ENCODE measurements at places on chromosomes 2 and 18.

DNA sequence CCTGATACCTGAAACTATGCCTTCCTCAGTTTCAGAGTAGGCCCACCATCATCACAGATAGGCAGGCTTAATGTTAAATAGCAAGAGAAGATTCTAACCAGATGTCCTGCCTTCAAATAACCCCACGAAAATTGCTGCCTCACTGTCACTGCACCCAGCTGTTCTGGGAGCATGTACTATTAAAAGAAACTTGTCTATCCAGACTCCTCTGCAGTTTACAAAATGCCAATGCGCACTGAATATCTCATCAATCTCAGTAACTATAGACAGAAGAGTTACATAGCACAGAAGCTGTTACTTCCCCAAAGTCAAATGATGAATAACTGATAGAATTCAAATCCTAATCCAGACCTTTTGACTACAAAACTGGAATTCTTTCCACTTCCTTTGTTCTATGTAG is 43.9 kb downstream of the WDR75 start:
- DNase-seq = no peak

- DNase-seq = no peak
These were observed 11.4 kb upstream of the FABP1 start for GRCh38 chr2:88139203-88139702.

- DNase-seq = no peak
These were observed 142.9 kb upstream of the NXPH2 start for GRCh38 chr2:138922973-138923563.

- DNase-seq = peak; percentile 1
These were observed 43.6 kb upstream of the IHH start for GRCh38 chr2:219104107-219105035.

DNA sequence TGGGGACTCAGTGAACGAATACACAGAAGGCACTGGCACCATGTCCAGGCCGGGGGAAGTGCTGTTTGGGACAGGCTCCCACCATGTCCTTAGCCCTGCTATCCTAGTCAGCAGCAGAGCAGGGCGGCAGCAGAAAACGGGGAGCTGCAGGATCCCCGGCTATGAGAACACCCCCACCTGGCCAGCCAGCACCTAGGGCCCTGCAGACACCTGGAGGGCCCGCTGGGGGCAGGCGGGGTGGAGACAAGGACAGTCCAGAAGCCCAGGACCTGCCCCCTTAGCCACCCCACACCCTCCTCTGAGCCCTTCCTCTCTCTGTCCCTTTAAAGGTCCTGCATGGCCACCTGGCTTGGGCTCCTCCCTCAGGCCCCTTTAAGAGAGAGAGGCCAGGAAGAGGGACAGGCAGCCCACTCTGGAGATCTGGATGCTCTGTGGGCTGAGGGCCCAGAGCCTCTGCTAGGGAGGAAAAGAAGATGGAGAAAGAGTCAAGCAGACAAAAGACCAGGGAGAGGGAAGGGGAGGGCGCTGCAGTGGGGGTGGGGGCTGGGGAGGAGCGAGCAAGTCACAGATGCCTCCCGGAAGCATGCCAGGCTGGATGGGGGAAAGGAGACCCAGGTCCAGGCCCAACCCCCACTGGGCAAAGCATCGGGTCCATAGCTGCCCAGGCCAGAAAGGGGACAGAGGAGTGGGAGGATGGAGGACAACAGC is 48.6 kb downstream of the BIN1 start:
- no peak for DNase-seq

GRCh38 chr2:8132879-8133278 is 549.0 kb upstream of the ID2 start:
- no peak for DNase-seq

DNA sequence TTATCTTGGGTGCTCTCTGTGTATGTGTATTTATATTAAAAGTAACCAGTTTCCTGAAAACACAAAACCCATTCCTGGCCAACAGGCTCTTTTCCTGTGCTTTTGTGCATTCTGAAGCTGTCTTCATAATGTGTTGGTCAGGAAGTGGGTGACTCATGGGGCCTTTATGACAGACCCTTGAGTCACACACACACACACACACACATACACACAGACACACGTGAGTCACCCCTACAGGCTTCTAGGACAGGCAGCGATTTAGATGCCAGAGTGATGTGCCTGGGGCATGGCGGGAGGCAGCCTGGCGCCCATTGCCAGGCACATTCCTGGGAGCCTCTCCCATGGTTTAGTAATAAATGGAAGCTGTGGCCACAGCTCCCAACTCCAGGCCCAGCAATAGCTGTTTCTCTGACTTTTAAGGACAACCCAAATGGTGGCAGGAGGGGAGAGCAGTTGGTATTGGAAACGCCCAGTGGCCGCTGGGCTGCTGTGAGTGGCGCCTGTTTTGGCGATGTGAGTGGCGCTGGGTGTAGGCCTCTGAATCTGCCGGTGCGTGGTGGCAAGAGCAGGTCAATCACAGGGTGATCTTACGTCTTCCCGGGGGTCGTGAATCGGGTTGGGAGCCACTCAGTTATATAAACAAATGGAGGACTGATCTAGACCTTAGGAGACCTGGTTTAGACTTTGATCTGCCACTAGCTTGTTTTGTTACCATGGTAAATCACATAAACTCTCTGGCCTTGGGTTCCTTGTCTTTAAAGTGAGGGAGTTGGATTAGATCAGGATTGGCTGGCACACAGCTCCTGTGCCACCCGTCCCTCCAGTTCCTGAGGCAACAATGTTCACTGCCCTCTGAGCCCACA is 150.7 kb upstream of the DLX2 start:
- peak; percentile 14 for DNase-seq

- no peak for DNase-seq
These were observed 400.5 kb upstream of the RAB12 start for GRCh38 chr18:8208716-8209115.

DNA sequence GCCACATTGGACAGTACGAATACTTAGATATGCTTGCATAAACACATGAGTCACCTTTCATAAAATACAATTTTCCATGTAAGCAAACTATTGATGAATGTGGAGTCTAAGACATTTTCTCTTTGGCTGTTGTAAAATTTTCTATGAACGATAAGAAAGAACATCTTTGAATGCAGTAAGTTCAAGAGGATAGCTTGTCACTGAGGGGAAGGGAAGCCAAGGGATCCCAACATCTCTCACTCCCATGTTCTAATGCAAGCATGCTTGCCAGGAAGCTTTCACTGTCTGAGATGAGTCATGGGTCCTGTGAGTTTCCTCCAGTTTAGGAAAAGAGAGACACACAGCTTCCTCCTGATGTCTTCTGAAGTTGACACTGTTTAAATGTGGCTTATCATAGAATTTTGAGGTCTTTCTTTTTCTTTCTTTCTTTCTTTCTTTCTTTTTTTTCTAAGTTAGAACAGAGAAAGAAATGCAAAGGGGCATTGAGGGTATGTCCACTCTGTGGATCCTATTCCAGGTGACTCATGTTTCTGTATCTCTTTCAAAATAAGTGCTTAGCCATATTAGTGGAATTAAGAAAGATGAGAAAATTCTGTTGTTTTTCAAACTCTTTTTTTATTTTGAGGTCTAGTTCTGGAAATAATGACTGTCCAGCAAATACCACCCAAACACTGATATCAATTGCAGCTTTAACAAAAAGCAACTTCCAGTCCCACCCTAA is 146.6 kb downstream of the RDH14 start:
- no peak for DNase-seq

- DNase-seq = no peak
These were observed 1.8 kb downstream of the RTKN start for GRCh38 chr2:74439803-74440377.

- no peak for DNase-seq
These were observed 51.4 kb downstream of the LBH start for GRCh38 chr2:30282721-30283120.

DNA sequence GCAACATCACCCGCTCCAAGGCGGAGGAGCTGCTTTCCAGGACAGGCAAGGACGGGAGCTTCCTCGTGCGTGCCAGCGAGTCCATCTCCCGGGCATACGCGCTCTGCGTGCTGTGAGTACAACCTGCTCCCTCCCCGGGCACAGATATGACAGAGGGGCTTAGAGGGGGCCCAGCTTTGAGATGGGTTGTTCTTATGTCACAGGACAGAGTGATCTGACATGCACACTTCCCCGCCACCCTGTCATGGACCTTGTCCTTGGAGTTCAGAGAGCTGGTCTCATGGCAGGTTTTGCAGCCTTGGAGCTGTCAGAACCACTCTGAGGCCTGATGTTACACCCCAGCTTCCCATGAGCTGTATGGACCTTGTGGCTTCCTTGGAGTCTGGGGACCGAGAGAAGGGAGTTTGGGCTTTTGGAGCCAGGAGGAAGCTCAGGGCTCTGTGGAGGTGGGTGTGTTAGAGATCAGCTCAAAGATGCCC is 398 bp downstream of the INPP5D start:
- no peak for DNase-seq

- no peak for DNase-seq
These were observed 60.8 kb downstream of the LYPD6B start for GRCh38 chr2:149099298-149099697.

- DNase-seq = no peak
These were observed 199.2 kb downstream of the RAD51AP2 start for GRCh38 chr2:17319090-17319489.

DNA sequence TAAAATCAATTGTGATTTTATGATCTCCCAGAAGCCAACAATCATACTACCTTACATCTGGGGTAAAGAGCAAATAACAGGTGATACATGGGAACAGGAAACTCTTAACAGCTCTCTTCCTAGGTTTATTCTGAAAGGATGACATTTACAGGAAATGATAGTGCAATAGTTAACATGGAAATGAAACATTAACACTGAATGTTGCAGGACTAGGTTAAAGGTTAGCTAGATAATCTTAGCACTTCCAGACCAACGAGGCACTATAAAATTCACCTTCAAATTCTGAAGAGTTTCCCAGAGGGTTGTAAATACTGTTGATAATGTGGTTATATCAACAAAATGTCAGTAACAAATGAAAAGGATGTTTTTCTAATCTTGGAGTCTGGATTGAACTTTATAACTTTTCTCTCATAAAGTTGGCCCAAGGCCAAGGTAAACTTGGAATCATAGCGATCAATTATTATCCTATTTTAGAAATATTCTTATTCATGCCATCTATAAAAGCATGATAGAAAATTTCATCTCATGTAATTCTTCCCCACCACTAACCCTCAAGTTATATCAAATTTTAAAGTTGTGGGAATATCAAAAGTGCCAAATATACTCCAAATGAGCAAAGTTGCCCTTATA is 32.9 kb upstream of the GCG start:
- no peak for DNase-seq

DNA sequence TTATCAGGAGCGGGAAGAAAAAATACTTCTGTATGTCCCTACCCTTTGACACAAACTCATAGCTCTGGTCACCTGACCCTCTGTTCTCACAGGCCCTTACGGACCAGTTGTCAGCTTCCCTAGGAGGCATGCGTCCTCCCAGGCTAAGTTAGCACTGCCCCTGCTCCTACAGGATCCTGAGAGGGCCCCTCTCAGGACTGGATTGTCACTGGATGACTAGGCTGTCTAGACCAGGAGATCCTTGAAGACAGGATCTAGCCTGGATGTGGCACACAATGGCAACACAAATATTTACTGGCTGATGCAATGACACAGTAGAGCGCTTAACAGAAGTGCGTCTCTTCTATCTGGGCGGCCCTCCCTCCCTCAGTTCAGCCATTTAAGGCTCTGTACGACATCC is 7.7 kb downstream of the FAM228A start:
- DNase-seq = no peak

DNA sequence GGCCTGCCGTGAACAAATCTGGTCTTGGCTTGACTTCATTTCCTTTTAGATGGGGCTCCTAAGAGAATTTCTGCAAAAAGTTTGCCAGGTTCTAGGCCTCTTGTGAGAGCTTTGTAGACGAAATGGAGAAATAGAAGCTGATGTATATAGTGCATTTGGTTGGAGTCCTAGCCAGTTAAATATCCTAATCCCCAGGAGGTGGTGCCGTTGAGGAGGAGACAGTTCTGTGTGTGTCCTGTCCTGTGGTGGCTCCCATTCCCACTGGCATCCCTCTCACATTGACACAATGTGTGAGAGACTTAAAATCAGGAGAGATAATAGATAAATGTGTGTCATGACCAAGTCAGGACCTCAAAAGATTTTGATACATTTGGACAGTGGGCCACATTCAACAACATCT is 34.6 kb upstream of the DNER start:
- DNase-seq = no peak

DNA sequence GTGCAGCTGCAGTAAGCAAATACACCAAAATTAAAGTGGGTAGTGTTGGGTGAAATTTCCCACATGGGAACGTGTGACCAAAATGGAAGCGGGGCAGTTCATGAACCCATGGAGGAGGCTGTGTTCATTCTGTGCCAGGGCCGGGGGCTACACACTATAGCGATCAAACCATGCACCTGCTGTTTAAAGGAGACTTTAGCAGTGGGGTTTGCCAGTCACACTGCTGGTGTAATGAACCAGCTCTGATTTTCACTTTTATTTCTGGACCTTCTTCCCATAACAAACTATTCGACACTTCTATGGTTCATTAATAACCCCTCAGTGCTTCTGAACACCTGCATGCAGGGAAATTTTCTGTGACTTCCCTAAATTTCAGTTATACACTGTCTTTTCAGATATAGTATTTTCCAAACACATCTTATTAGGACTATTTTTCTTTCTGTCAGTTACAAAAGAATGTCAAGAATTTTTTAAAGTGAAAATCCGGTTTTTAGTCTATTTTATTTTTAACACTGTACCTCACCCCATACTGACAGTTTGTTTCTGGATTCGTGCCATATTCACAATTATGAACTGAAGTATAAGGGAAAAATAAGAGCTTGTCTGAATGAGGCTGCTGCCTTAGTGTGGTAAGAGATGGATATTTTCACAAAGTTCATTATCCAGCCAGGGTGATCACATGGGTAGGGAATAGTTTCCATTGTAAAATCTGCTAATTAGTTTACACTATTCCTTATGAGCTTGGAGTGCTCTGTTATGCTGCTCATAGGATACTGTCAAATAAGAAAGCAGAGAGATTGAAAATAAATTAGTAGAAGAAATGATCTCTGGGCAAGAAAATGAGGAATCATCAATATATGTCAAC is 111.3 kb upstream of the CAVIN2 start:
- DNase-seq = no peak

DNA sequence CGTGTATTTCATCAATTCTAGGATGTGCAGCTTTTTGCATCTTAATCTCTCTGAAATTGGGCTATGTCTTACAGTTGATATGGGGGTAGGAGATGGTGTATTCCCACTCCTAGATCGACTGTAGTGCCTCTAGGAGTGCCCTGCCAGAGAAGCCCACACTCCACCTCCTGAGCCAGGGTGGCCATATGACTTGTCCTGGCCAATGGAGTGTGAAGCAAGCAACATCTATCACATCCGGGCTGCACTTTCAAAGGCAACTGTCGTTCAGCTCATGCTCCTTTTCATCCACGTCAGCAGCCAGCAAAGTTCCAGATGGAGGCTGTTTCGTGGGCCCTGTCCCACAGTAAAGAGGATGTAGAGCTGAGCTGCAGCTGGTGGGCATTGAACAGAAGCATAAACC is 149.4 kb upstream of the SLC1A4 start:
- no peak for DNase-seq

GRCh38 chr2:239119346-239120126 is 271.7 kb downstream of the TWIST2 start:
- DNase-seq = no peak

DNA sequence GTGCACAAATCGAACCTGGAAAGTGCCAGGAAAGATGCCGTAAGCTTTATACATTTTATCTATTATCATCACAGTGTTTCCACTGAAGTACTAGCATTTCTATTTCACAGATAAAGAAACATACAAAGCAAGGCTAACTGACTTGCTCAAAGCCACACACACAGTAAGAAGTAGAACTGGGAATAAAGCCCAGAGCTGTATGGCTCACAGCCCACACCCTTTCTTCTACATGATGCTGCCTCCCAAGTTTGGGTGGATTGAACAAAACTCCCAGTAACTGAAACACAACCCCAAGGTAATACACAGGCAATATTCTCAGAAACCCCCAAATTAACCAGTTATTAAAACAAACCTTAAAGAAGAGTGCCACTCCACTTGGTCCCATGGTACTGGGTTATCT is 11.2 kb downstream of the SAP130 start:
- DNase-seq = no peak
